GM06990 (cell line): ENCODE measurements at places on chromosomes 16 and 17.

DNA sequence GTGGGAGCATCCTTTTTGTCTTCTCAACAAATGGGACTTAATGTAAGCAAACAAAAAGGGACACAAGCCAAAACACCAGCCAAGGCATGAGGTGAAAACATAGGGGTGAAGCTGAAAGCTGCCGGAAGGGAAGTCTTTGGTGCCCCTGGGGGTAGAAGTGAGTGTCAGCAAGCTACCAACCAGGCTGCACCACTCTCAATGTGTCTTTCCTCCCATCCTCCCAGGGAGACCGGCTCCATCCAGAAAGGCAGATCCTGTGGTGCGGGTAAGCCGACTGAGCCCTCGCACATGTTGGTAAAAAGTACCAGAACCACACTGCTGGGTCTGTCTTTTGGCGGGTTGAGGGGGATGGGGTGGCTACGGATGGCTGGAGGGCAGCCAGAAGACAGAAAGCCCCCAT, 52.0 kb upstream of the SREBF1 start:
- DNase-seq = no peak

- no peak for DNase-seq
Observed at GRCh38 chr17:46881015-46881414, 29.6 kb downstream of the WNT9B start.

DNA sequence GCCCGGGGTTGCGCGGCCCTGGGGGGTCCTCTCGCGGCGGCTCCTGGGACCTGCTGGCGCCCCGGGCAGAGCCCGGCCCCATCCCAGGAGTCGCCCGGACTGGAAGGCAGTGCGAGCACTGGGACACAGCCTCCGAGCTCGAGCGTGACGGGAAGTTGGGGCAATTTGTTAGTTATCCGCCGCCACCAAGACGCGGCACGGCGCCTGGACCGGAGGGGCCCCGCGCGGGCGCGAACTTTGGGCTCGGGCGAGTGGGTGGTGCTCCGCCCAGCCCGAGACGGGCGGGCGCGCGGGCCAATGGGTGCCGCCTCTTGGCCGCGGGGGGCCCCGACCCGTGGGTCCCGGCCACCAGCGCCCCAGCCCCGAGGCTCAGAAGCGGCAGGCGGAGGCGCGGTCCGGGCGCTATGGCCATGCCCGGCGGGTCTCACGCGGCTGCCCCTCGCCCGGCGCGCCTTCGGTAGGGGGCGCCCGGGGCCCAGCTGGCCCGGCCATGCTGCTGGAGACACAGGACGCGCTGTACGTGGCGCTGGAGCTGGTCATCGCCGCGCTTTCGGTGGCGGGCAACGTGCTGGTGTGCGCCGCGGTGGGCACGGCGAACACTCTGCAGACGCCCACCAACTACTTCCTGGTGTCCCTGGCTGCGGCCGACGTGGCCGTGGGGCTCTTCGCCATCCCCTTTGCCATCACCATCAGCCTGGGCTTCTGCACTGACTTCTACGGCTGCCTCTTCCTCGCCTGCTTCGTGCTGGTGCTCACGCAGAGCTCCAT, at the start of gene ADORA2B:
Gene ADORA2B, plus strand, starts transcription at position 372 of the 768 bp plus-strand sequence. Its CDS starts 119 bp downstream, at position 491.
- peak; percentile 69 for DNase-seq

DNA sequence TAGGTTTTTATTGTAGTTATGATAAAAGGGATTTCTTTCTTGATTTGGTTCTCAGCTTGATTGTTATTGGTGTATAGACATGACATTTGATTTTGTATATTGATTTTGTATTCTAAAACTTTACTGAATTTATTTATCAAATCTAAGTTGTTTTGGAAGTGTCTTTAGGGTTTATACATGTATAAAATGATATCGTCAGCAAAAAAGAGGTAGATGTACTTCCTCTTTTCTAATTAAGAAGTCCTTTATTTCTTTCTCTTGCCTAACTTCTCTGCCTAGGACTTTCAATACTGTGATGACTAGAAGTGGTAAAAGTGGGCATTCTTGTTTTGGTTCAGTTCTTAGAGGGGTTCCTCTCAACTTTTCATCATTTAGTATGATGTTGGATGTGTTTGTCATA, 487.3 kb upstream of the KIF2B start:
- no peak for DNase-seq

DNA sequence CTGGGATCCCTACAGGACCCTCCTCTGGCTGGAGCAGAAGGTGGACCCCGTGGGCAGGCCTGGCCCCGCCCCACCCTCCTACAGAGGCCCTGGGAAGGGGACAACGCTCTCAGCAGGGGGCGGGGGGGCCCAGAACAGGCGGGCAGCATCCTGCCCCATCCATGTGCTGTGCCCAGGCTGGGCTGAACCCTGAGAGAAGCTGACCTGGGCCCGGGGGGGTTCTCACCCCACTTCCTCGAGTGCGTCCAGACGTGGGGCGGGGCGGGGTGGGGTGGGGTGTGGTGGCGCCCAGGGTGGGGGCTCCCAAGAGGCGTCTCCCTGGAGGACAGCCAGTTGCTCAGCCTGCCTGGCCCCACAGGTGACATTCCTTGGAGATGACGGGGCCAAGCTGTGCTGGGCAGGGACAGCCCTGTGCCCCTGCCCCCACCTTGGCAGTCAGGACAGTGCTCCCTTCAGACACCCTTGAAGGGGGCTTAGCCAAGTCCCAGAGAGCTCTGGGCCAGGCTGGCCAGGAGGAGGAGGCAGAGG, 390 bp upstream of the UNC13D start:
- no peak for DNase-seq
